Renal pelvis (tissue), 12 donors: ENCODE measurements at places on chromosomes 2 and 18. TPM values are rescaled to one million over a fixed set of nuclear protein-coding genes. Genes with fewer than 3 reads are reported as not detected.

DNA sequence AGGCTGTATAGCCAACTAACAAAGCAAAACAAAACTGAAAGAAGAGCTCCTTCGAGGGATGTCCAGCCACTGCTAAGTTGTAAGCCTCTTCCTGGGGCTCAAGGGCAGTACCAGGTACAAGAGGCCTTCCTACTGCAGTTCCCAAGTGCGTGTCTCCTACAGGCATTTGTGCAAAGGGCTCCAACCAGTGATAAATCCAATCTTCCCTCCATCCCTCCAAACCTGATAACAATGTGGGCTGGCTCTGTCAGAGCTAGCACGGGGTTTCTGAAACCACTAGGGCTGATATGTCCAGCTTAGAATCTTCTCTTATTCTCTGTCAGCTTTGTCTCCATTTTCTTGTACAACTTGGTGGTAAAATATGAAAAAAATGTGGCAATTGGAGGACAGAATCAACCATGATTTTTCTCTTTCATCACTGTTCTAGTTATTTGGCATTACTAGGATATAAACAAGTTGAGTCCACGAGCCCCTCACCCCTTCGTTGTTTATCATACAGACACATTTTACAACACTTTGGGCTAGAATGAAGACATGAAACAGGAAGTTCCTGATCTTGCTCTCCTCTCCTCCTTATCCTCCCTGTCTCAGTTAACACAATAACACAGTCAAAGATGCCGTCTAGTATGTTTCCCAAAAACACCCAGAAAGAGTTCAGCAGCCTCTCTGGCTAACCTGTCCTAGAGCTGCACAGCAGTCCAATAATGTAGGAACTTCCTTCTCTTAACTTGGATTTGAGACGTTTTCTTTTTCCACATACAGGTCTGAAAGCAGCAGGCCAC lies 35.4 kb upstream of the WIPF1 start:
- DNase-seq: no peak

REEP1 gene
- 3.5 TPM for polyA plus RNA-seq

GRCh38 chr2:3222636-3223035 lies 155.0 kb downstream of the EIPR1 start:
- DNase-seq: no peak

GRCh38 chr2:232874677-232875223 lies 4.7 kb downstream of the SNORC start:
- DNase-seq: no peak

DDX1 gene
- polyA plus RNA-seq: 163 TPM

DNA sequence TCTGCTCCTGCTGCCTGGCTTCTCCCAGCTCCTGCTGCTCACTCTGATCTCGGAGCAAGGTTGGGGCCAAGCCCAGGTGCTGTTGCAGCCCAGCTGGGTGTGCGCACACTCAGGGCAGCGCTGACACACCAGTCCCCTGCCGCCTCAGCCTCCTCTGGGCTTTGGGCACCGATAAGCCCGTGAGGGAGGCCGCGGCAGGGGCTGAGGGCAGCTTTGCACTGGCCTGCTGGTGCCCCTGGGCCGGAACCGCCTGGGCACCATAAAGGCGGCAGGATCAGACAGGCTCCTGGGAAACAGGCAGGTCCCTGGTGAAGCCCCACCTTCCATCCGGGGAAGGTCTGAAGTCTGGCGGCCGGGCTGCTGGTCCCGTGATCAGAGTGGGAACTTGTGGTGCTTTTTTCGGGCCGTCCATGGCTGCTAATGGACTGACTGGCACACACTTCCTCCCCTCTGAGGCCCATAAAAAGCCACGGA lies 14.1 kb upstream of the EML6 start:
- no peak for DNase-seq

DNA sequence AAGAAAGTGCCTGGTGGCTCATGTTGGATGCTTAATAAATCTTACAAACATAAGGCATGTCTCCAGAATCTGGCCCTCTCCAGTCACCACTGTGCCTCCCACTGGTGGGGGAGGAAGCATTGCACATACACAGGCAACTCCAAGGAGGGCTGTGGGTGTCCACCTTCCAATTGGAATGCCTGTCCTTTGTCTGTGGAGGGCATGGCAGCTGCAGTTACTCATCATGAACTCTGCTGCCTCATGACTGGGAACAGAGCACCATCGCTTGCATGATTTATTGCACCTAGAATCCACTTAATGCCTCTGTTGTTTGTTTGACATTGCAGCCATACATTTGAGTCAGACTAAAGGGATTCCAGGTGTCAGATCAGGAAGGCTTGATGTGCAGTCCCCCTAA lies 278.9 kb downstream of the PRKCE start:
- peak; percentile 65 for DNase-seq

DNA sequence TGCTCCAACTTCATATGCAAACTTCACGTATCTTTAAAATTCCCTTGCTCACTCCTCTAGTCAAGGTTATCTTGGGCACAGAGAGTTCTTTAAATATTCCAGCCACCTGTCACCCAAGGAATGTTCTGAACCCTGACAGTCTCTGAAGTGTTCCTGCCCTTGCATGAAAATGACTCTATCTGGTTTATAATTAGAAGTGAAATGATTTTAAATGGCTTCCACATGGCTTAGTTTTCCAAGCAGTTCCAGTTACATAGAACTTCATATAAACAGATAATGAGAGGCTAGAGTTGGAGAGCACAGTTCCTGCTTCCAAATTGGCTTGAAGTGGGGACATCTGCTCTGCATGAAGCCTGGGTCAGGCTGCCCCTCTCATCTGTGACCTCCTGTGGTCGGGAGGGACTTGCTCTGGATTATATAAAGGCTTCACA lies 81.9 kb downstream of the SLC4A3 start:
- no peak for DNase-seq

GRCh38 chr18:57754577-57755338 lies 48.4 kb downstream of the ATP8B1 start:
- DNase-seq: no peak

LCT gene
- 0.04 TPM for polyA plus RNA-seq

MEP1B gene
- polyA plus RNA-seq: 0.44 TPM

GRCh38 chr2:96180002-96180401 lies 28.6 kb downstream of the STARD7 start:
- no peak for DNase-seq

APOB gene
- 1.2 TPM for polyA plus RNA-seq

LIMS4 gene
- 1.2 TPM for polyA plus RNA-seq

GRCh38 chr2:13921245-13921644 lies 711.3 kb upstream of the LRATD1 start:
- no peak for DNase-seq

- DNase-seq: no peak
Observed at GRCh38 chr2:7673853-7674252, 756.6 kb downstream of the RNF144A start.

DNA sequence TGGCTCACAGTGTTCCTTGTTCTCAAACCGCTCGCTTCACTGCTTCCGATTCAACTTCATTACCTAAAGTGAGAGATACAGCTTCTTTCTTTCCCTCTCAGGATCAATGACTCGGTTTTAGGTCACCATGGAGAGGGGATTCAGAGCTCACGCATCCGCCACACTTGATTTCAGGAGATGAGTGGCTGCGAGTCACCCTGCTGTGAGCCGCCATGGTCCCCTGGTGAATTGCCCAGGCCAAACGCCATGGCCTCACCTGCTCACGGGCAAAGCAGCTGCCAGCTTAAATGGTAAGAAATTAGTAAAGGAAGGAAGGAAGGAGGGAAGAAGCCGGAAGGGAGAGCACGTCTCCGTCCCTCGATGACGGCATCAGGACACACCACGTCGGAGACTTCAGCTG lies 60.5 kb downstream of the ADNP2 start:
- DNase-seq: no peak

- no peak for DNase-seq
Observed at GRCh38 chr2:83233781-83234180, 1225.3 kb downstream of the SUCLG1 start.

DNA sequence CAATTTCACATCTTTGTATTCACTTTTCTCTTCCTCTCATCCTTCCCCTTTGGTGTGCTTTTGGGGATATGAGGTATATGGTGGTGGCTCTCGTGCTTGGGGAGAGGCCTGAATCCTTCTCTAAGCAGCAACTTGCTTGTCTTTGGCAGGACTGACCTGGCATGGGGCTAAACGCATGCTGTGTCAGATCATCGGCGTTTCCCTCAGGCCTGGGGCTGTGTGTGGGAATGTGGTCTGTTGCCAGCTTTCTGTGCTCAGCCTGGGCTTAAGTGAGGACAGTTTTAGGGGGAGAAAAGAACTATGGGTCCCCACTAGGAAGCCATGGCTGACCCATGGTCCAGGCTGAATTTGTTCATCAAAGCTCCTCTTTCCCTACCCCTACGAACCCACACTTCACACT lies 60.7 kb downstream of the TET3 start:
- DNase-seq: no peak

- no peak for DNase-seq
Observed at GRCh38 chr2:103977241-103977640, 876.7 kb upstream of the POU3F3 start.

GRCh38 chr2:27408601-27409320 lies 630 bp downstream of the PPM1G start:
- DNase-seq: no peak

- no peak for DNase-seq
Observed at GRCh38 chr18:7630731-7631442, 63.8 kb downstream of the PTPRM start.

DNA sequence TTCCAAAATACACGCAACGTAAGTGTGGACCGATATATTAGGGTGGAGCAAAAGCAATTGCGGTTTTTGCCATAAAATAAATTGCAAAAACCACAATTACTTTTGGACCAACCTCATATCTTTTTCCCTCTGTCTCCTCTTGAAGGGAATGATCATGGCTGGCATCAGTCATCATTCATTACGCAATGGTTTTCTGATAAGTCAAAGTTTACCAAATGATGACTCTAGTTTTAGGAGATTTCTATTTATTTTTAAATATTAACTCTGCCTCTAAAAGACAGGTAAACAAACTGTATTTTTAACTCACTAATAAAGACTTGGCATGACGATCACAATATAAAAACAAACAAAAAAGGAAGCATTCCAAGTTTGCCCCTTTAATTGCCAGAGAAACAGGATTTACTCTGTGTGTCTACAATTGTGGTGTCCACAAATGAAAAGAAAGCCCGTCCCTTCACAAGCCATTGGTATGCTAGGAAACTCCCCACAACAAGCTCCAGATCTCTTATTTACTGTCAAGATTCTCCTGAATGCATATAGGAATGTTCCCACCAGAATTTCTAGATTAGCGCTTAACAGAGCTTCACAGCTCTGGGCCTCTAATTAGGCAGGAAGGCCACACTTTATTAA lies 61.3 kb downstream of the IRS1 start:
- no peak for DNase-seq

PLCD4 gene
- polyA plus RNA-seq: 10.1 TPM

- peak; percentile 38 for DNase-seq
Observed at GRCh38 chr2:191539068-191539467, 138.9 kb upstream of the NABP1 start.

CD226 gene
- polyA plus RNA-seq: 2.7 TPM

- no peak for DNase-seq
Observed at GRCh38 chr2:233487748-233488345, 78.7 kb downstream of the USP40 start.

DNA sequence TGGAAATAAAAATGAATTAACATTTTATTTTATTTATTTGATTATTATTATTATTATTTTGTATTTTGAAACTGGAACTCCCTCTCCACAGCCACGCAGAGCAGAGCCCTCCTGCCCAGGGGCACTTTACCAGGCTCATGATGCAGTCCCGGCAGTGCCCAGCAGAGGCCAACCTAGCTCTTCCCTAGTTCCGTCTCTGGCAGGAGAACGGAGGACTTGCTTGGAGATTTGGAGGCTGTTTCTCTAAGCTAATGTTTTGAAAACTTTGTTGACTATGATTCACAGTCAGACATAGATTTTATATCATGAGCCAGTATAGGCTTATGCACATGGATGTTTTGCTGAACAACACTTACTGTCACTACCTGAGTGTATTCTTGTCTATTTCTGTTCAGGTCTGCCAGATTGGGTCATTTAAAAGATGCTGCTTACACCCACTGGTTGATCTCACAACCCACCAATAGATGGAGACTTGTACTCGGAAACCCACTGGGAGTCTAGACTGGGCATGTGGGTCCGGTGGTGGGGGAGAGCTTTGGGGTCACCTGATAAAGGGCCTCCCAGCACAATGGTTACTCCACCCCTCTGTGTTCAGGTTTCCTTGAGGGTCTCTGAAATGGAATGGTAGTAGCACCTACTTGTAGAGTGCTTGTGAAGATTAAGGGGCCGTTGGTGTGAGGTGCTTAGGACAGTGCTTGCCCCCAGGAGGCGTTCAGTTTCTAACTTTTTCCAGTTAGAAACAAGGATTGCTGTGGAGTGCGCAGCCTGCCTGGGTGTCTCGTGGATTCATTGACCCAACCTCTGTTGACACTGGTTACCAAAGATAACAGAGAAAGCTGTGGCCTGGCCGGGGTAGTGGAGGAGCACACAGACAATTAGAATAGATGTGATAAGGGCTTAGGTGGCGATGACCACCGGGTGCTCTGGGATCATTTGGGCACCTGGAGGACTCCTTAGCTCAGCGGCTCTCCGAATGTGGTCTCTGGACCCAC lies 177.3 kb downstream of the HAUS1 start:
- peak; percentile 71 for DNase-seq

CCDC93 gene
- 38.9 TPM for polyA plus RNA-seq

CD8B gene
- polyA plus RNA-seq: 0.18 TPM
